ENCODE measurements at places on chromosomes 6 and 20.

DNA sequence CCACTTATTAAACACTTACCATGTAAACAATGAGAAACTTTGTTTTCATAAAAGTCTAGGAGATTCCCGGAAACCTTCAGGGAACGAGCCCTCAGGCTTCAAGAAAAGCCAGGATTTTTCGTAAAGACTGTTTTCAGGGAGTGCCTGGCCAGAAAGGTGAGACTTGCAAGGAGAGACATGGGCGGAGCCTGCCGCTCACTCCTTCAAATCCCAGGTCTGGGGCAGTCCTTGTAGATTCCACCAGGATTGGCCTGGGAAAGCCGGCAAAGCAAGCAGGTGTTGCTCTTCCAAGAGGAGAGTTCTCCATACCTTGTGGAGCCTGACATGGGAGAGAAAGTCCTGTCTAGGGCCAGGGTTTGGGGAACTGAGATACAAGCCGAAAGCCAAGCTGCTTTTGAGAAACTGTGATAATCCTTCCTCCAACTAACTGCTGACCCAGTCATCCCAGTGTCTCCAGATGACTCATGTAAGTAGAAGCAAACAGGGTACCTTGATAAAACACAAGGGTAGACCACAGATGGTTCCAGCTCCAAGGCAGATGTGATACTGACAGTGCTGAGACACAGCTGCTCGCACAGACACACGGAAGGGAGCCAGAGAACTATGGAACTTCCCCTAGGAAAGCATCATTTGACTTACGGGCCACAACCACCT is 69.4 kb upstream of the NAA20 start:
- no peak for DNase-seq

- no peak for DNase-seq
Observed at GRCh38 chr6:157385482-157385881, 4.5 kb downstream of the ZDHHC14 start.

- no peak for DNase-seq
Observed at GRCh38 chr6:148972481-148972880, 225.7 kb downstream of the UST start.

DNA sequence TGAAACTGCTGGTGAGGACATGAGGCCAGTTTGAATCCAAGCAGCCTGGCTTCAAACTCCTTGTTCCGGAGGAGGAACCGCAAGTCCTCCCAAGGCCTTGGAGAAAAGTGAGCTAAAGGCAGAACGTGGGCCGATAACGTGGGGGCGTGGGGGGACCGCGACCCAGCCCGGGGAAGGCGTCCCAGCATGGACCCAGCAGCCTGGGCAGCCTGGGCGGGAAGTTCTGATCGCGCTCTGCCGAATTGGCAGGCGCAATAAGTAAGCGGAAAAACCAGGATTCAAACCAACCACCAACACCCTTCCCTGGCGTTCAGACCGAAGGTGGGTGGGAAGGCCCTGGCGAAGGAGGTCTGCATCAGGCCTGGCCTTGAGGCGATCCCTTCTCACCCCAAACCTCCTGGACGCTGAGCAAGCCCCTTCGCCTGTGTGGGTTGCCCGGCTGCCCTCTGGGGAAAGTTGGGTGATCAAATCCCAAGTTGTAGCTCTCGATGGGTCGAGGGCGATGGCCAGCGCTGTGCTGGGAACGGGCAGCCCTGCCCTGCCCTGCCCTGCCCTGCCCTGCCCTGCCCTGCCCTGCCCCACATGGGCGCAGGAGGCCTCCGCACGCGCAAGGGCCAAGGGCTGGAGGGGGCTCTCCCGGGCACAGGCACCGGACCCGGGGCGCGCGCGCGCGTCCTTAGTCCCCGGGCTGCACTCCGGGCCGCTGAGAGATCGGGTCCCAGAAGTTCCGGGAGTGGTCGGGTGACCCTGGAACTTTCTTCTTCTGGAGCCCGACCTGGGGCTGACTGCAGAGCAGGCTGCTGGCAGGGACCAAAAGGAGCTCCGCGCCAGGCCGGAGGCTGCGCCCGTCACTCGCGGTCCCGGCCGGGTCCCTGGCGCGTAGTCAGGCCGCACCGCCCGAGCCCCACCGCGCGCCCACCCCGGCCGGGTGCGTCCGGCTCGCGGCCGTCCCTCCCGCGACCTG is 637 bp upstream of the SLC22A3 start:
- no peak for DNase-seq

DNA sequence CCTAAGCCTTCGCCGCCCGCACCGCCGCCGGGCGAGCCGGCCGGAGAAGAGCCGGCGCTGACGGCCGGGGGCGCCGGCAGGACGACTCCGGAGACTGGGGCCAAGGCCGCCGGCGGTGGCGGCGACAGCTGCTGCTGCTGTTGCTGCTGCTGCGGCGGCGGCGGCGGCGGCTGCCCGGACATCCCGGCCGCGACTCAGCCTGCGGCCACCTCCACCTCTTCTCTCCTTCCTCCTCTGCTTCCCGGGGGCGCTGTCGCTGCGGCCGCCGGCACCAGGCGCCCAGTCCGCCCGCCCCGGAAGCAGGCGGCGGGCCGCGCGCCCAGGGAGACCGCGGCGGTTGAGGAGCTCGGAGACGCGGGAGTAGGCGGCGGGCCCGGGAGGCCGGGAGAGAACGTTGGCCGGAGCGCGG is 307 bp downstream of the RANBP9 start:
- peak; percentile 84 for DNase-seq
